ENCODE measurements at places on chromosomes 13 and 19.
A peak's percentile ranks its signal among the peaks of the same experiment; 100 is the strongest.

- no peak for DNase-seq
Observed at GRCh38 chr19:5460748-5461147, 5.5 kb downstream of the ZNRF4 start.

DNA sequence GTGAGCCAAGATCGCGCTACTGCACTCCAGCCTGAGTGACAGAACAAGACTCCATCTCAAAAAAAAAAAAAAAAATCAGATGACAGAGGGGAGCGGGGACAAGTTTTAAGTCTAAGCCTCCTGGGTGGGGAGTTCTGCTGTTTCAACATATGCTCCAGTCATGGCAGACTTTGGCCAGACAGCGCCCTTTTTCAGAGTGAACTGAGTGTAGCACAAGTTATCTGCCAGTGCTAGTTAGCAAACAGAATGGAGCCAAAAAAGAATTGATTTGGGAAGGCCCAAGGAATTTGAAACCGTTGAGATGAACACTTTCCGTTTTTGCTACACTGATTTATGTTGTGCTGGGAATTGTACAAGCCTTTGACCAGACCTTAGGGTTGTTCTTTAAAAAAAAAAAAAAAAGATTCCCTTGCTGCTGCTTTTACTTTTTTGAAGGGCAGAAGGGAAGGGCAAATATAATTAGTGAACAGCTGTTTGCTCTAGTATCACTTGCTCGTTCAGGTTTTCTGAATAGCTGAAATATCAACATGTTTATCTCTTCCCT is 5.7 kb downstream of the ACTN4 start:
- no peak for DNase-seq

GRCh38 chr13:74134777-74135325 is 647 bp upstream of the KLF12 start:
- peak; percentile 75 for DNase-seq

- DNase-seq, result no peak
Observed at GRCh38 chr13:109762791-109763190, 23.6 kb downstream of the IRS2 start.

GRCh38 chr19:45767881-45768654 is 984 bp downstream of the SIX5 start:
- peak; percentile 52 for DNase-seq

DNA sequence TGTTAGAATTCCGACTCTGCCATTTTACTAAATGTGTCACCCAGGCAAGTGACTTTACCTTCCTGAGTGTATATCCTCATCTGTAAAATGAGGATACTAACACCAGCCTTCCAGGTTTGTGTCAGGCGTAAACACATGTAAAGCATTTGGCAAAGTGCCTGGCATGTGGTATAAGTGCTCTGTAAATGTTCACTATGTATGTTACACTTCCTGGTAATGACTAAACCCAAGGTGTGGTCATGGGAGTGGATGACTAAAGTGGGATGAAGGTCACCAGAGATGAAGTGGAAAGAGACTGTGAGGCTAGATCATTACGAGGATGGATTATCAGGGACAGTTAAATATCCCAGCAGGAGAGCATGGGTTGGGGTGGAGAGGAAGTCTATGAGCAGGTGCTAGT is 25.6 kb downstream of the DEDD2 start:
- no peak for DNase-seq

- DNase-seq, result no peak
Observed at GRCh38 chr13:113548778-113549621, 35.6 kb upstream of the TFDP1 start.

GRCh38 chr13:51311231-51311630 is 28.3 kb upstream of the SERPINE3 start:
- DNase-seq, result no peak

DNA sequence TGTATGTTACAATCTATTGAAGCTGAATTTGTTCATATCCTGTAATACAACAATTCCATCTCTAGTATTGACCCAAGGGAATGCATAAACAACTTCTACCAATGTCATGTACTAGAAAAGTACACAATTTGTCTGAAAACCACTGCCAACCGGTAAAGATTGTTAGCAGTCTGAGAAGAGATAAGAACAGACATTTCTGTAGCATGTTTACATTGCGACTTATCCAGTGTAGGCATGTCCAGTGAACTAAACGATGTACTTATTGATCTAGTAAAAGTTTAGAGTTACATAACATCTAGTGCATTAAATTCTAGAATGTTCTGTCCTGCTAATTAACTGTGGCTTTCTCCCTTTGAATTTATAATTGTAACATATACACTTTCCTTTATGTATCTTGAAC is 425.9 kb downstream of the SLITRK6 start:
- no peak for DNase-seq

GRCh38 chr19:33175886-33176669 is 18.1 kb upstream of the LRP3 start:
- peak; percentile 48 for DNase-seq

GRCh38 chr13:70668293-70668692 is 560.0 kb upstream of the KLHL1 start:
- no peak for DNase-seq

DNA sequence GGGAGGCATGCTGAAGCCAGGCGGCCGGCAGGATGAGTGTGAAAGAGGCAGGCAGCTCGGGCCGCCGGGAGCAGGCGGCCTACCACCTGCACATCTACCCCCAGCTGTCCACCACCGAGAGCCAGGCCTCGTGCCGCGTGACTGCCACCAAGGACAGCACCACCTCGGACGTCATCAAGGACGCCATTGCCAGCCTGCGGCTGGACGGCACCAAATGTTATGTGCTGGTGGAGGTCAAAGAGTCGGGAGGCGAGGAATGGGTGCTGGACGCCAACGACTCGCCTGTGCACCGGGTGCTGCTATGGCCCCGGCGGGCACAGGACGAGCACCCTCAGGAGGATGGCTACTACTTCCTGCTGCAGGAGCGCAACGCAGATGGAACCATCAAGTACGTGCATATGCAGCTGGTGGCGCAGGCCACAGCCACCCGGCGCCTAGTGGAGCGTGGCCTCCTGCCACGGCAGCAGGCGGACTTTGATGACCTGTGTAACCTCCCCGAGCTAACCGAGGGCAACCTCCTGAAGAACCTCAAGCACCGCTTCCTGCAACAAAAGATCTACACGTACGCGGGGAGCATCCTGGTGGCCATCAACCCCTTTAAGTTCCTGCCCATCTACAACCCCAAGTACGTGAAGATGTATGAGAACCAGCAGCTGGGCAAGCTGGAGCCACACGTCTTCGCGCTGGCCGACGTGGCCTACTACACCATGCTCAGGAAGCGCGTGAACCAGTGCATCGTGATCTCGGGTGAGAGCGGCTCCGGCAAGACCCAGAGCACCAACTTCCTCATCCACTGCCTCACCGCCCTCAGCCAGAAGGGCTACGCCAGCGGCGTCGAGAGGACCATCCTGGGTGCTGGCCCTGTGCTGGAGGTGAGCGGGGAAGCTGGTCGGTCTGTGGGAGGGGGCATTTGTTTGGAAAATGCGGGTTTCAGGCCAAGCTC is 26.4 kb downstream of the MYO9B start:
- no peak for DNase-seq

GRCh38 chr19:36973021-36973843 is 57.1 kb downstream of the ZNF568 start:
- DNase-seq, result peak; percentile 87

DNA sequence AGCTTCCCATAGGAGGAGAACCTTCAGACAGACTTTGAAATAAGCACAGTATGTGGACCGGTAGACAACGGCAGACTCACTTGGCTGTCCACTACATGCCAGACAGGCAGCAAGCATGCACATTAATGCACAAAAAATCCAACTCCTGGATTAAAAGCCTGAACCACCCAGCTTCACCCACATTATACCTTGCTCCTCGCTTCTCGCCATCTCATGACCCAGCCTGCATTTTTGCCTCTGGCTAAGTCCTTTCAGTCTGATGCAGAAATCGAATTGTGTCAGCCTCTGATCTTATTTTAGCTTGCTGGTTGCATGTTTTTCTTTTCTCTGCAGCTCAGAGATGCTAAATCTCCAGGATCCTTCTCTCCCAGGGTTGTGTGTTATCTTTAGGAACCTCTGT is 358.7 kb downstream of the RFC3 start:
- DNase-seq, result no peak

- DNase-seq, result no peak
Observed at GRCh38 chr13:53216773-53217172, 188.2 kb downstream of the OLFM4 start.

- no peak for DNase-seq
Observed at GRCh38 chr13:37306778-37307544, 201.5 kb upstream of the CSNK1A1L start.

- DNase-seq, result no peak
Observed at GRCh38 chr19:35996777-35997176, 1.8 kb downstream of the SDHAF1 start.

GRCh38 chr13:29901710-29902631 is 51.6 kb upstream of the UBL3 start:
- DNase-seq, result peak; percentile 55

DNA sequence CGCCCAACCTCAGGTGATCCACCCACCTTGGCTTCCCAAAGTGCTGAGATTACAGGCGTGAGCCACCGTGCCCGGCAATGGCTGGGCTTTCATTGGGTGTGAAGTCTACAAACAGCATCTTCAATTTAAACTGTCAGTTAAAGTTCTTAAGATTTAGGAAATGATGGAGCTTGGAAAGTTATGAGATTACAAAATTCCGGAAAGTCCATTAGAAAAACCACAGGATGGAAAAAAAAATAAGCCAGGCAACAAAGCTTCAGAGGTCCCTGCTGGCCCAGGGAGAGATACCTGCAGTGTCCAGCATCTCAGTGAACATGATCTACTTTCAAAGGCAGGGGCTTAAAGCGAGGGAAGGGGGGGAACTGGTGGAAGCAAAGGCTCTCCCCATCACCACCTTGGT is 4.6 kb upstream of the ZNF587B start:
- no peak for DNase-seq

DNA sequence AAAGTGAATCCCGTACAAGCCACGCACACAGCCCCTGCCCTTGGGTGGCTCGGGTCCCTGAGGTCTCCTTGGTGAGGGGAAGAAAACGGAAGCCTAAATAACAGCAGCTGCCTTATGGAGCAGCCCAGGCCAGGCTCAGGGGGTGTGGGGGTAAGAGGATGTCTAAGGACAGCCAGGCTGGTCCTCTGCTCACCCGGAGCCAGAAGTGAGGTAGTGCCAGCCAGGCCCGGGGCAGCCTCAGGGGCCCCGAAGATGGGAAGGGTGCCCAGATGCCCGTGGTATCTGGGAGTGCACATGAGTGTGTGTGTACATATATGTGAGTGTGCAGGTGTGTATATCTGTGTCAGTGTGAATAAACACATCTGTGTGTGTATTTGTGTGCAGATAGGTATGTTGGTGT is 38.4 kb upstream of the PEPD start:
- no peak for DNase-seq

DNA sequence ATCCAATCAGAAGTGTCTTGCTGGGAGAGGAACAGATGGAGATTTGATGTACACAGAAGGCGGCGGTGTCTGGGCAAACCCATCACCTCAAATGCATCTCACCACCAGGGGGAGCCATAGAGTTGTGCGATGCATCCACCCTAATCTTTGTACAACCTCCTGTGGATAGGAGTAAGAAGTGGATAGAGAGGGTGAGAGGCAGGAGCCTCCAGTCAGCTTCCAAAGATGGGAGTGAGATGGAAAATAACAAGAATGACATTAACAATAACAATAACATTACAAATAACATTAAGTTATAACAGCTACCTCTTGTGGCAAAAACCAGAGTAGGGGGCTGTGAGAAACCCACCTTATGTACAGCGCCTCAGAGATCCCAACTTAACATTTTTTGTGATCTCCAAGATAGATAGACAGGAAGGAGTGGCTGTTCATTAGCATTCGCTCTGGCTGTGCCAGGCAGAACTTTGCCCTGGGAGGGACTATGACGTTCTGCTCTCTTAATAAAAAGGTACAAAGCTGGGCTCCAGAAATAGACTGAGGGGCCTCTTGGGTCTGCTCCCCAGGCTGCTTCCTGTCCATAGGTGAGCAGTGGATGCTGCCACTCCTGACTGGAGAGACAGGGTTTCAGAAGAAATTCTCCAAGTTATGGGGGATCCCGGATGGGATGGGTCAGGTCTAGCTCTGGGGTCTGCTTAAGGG is 5.2 kb upstream of the CEACAM18 start:
- DNase-seq, result peak; percentile 87

DNA sequence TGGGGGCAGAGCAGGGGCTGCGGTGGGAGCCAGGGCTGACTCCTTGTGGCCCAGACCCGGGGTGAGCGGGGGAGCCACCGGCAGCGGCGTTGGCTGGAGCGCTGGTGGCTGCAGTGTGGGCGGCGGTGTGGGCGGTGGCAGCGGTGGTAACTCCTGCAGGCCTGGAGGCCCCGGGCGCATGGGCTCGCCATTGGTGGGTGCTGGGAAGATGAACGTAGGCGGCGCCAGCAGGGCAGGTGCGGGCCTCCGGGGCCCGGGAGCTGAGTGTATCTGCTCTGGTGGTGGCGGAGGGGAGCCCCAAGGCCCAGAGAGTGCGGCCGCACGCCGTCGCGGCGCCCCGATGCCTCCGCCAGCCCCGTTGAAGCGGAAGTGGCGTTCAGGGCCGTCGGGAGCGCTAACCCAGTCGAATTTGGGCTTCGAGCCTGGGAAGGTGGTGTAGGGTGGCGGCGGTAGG is 2.0 kb downstream of the GGN start:
- no peak for DNase-seq

DNA sequence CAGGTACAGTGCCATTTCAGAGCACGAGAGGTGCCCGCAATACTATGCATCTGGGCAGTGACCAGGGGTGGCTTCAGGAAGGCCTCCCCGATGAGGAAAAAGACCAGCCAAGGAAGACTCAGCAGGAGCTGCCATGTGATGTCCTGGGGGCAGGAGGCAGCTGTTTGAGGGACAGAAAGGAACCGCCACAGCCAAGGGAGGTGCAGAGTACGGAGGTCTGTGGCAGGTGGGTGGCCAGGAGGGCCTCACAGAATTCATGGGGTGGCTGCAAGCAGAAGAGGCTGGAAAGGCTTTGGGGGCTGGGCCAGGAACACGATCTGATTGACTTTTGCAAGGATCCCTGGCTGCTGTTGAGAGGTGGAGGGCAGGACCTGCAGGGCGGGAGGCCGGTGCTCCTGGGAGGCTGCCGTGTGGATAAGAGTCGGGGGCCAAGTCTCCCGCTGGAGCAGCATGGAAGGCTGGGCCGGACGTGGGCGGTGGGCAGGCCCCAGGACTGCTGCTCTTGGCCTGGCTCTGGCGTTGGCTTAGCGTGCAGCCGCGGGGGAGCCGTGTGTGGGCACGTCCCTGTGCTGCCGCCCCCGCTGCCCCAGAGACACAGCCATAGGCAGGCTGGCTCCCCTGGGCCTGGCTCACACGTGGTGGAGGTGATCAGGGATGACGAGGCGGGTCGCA is 29.1 kb downstream of the CEBPA start:
- no peak for DNase-seq

DNA sequence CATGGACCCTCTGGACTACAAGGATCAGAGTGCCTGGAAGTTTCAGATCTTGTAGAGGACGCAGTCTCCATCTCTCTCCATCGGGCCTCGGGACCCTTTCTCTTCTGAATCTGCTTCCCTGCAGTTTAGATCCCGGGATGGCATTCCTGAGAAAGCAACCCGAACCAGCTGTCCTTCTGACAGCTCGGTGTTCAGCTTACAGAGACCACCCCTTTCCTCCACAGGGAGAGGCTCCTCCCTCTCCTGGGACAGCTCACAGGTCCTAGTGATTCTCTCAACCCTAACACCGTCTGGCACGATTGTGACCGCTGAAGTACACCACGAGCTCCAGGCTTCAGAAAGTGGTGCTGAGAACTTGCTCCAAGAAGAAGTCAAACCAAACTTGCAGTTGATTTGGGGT is 18.2 kb downstream of the CRX start:
- no peak for DNase-seq

- no peak for DNase-seq
Observed at GRCh38 chr13:74562381-74562780, 428.2 kb upstream of the KLF12 start.

Data from activated naive CD4-positive, alpha-beta T cell treated with anti-CD3 and anti-CD28 coated beads, Interleukin-2, amount 10 ng/mL, durations not matched to agents 7 days and 5 days (primary cell).